ENCODE measurements at places on chromosomes 2 and 18.

DNA sequence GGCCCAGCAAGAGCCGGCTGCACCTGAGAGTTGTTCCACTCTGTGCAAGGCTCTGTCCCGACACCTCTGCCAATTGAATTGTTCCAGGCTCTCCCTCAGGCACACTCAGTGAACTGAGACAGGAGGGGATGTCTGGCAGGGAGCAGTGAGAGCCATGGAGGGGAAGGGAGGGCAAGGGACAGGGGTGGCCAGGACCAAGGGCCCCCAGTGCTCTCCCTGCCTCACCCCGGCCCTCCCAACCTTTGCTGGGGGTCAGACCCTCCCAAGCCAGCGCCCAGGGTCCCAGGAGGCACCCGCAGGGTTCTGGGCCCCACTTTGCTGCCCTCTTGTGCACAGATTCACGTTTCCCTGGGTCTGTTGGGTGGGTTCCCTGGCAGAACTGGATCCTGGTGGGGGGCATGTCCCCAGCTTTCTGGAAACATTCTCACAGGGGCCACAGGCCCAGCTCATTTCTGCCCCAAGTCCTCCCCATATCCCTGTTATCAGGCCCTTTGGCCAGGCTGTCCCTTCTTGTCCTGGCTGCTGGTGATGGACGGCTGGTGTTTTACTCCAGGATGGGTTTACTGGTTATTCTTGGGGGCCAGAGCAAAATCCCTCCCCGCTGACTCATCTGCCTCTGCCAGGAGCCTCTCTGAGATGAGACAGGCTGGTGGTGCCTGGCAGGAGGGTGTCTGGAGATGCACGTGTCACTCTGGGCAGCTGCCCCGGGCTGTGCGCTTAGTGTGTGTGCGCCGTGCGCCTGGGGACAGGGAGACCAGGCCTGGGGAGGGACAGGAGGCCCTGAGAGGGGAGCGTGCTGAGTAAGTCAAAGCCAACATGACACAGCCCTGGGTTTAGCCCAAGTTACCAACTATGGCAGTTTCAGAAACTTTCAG lies 136.5 kb upstream of the CTDP1 start:
- H3K4me3 ChIP-seq = no peak overlapping the region
- peaks cover 10% of the 10 kb centered on the region for H3K27me3 ChIP-seq
- no peak for DNase-seq
- no peaks in the 10 kb centered on the region for H3K36me3 ChIP-seq

GRCh38 chr2:175606010-175606841 lies 395.8 kb downstream of the LNPK start:
- H3K4me1 ChIP-seq = peaks cover 18% of the 10 kb centered on the region
- DNase-seq = no peak
- no peak overlapping the region for H3K27ac ChIP-seq

DNA sequence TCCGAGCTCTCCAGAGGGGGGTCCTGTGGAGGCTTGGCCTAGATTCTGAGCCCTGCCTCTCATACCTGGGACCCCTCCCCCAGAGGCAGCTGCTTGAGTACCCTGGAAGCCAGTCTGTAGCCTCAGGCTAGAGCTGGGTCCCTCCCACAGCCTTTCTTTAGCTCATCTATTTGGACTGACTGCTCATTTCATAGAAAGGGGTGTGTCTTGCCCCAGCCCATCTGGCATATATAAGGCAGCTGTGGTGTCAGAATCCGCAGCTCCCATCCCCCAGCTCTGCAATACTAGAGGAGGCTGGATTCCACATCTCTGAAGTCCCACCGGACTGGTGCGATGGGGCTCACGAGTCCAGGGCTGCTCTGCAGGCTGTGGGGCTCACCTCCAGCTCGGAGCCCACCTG lies 26.1 kb downstream of the MPHOSPH10 start:
- peaks cover 29% of the 10 kb centered on the region for H3K27me3 ChIP-seq
- H3K27ac ChIP-seq = no peak overlapping the region
- H3K4me3 ChIP-seq = no peak overlapping the region

- H3K36me3 ChIP-seq = no peaks in the 10 kb centered on the region
- H3K27me3 ChIP-seq = peaks cover 7% of the 10 kb centered on the region
- H3K27ac ChIP-seq = no peak overlapping the region
- no peak for DNase-seq
- H3K4me1 ChIP-seq = no peaks in the 10 kb centered on the region
These were observed 56.4 kb downstream of the RTP5 start for GRCh38 chr2:241925821-241926441.

- H3K27ac ChIP-seq = no peak overlapping the region
- H3K4me3 ChIP-seq = no peak overlapping the region
- no peaks in the 10 kb centered on the region for H3K27me3 ChIP-seq
- H3K4me1 ChIP-seq = no peaks in the 10 kb centered on the region
- no peak for DNase-seq
- no peaks in the 10 kb centered on the region for H3K36me3 ChIP-seq
These were observed 158.9 kb downstream of the NEB start for GRCh38 chr2:151575338-151575737.

- H3K4me1 ChIP-seq = peaks cover 22% of the 10 kb centered on the region
- H3K27me3 ChIP-seq = no peaks in the 10 kb centered on the region
- H3K4me3 ChIP-seq = no peak overlapping the region
- H3K36me3 ChIP-seq = no peaks in the 10 kb centered on the region
- H3K27ac ChIP-seq = peak overlapping the region; percentile 14
- DNase-seq = no peak
These were observed 993.6 kb upstream of the NXPH2 start for GRCh38 chr2:139773720-139774277.

GRCh38 chr2:209901172-209901571 lies 101.3 kb upstream of the RPE start:
- no peaks in the 10 kb centered on the region for H3K27me3 ChIP-seq
- no peak overlapping the region for H3K4me3 ChIP-seq
- no peak for DNase-seq
- no peak overlapping the region for H3K27ac ChIP-seq

GRCh38 chr18:48862678-48863270 lies 88.0 kb downstream of the SMAD7 start:
- peaks cover 42% of the 10 kb centered on the region for H3K4me1 ChIP-seq
- H3K36me3 ChIP-seq = peaks cover 9% of the 10 kb centered on the region
- H3K27ac ChIP-seq = no peak overlapping the region
- no peak overlapping the region for H3K4me3 ChIP-seq
- H3K27me3 ChIP-seq = no peaks in the 10 kb centered on the region

DNA sequence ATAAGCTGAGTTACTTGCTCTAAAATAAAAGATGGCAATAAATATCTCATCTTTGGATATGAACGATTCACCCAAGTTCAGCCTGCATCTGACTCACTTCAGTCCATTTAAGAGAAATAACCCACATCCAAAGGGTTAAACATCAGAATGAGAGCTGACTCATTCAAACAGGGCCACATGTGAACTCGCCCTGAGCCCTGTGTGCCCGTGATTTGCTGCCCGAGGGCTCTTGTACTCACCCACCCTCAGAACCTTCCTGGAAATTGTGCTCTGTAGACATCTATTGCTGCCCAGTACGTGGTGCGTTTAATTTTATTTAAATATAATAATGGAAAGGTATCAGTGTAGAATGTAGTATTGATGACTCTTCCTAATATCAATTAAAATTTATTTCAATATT lies 66.9 kb upstream of the RBM44 start:
- no peak overlapping the region for H3K4me3 ChIP-seq
- H3K4me1 ChIP-seq = peaks cover 74% of the 10 kb centered on the region
- no peak for DNase-seq
- H3K27me3 ChIP-seq = no peaks in the 10 kb centered on the region

- H3K4me3 ChIP-seq = peak overlapping the region; percentile 36
- peak overlapping the region; percentile 95 for H3K27ac ChIP-seq
- H3K36me3 ChIP-seq = peaks cover 2% of the 10 kb centered on the region
These were observed 253.8 kb downstream of the TGIF1 start for GRCh38 chr18:3703732-3704176.
